ENCODE measurements at places on chromosomes 5 and 9. TPM values are rescaled to one million over a fixed set of nuclear protein-coding genes. Genes with fewer than 3 reads are reported as not detected.

DNA sequence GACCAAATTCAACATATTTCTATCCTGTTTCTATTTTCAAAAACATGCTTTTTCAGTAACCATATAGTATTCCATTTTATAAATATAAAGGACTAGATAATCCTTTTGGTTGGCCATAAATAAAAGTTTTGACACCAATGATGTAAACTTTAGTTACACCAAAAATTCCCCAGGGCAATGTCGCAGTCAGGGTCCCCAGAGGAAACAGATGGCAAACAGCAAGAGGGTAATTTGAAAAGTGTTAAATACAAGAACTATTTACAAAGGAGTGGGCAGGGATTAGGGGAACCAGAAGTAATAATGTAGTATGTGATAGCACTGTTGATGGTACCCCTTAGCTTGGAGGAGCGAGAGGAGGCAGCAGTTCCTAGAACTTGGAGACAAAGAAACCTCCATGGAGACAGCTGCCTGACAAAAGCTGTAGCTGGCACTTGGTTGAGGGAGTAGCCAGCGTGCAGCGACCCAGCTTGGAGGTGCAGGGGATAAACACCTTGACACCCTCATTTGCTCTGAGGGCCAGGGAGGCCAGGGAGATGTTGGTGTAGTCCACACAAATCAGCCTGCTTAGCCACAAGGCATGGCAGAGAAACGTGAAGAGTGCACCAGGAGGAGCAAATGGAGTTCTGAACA, 18.3 kb upstream of the MSANTD3 start:
- no peak for DNase-seq

GRCh38 chr9:128555180-128555721, 2.9 kb downstream of the SPTAN1 start:
- no peak for DNase-seq

- DNase-seq: no peak
Observed at GRCh38 chr5:39440192-39440957, 15.6 kb upstream of the DAB2 start.

GRCh38 chr5:77325921-77326541, 115.6 kb downstream of the PDE8B start:
- no peak for DNase-seq

DNA sequence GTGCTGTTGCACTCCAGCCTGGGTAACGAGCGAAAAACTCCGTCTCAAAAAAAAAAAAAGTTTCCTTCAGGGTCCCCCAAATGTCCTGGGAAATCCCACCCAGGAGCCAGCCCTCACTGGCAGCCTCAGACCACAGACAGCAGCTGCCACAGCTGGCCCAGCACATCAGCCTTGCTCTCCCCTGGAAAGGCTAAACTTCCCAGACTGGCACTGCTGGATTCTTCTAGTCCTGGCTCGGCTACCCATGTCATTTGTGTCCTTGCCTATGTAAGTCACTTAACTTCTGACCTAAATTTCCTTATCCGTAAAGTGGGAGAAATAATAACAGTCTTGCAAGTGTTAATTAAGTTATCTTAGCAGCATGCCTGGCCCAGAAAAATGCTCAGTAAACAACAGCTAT, 8.6 kb upstream of the PRRC2B start:
- no peak for DNase-seq

DNA sequence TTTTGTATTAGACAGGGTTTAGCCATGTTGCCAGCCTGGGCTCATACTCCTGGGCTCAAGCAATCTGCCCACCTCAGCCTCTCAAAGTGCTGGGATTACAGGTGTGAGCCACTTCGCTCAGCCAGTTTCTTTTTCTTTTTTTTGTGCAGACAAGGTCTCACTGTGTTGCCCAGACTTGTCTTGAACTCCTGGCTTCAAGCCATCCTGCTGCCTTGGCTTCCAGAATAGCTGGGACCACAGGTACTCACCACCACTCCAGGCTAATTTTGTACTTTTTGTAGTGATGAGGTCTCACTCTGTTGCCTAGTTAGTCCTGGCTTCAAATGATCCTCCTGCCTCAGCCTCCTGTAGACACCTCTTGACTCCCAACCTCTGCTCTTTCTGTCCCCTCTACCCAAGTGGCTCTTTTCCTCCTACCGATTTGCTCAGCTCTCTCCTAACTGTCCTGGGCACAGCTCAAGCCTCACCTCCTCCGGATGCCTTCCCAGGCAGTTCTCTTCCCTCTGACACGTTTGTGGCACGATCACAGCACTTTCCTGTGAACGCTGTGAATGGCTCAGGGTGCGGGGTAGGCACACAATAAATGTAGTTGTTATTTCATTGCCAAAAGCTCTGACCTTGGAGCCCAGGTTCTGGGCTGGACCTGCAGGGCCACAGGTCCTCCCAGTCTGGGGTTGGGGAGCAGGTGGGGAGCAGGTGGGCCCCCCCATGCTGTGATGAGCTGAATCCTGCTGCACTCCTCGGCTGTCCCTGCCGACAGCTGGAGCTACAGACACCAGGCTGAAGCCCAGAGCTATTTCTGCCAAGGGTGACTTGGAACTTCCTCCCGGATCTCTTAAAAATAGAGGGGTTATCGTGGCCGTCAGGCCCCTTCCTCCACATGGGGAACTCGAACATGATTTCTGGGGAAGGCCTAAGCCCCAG, 23.9 kb downstream of the GFI1B start:
- DNase-seq: no peak

DNA sequence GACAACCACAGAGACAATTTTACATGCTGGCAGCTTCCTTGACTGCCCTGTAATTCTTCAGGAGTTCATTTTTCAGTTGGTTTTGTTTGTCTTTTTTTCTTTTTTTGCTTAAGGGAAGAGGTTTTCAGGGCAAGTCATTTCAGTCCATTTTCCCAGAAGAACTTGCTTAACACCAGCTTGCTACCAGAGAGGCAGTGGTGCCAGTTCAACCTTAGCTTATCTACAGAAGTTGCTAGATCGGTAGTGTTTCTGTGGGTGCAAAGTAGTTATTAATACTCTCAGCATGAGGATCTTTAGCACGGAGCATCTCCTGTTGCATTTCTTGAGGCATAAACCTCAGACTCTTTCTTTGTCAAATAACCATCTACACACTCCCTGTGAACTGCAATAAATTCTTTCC, 1.1 kb downstream of the SPEF2 start:
- DNase-seq: no peak

MRNIP gene
- total RNA-seq: 82.4 TPM

HBEGF gene
- total RNA-seq: 27.1 TPM

ADAMTS12 gene
- total RNA-seq: 7.1 TPM
